ENCODE measurements at places on chromosomes 2 and 18.

- no peak for DNase-seq
Observed at GRCh38 chr18:9354256-9354655, 19.7 kb downstream of the TWSG1 start.

GRCh38 chr2:63667132-63667700 is 78.5 kb downstream of the MDH1 start:
- DNase-seq = no peak

DNA sequence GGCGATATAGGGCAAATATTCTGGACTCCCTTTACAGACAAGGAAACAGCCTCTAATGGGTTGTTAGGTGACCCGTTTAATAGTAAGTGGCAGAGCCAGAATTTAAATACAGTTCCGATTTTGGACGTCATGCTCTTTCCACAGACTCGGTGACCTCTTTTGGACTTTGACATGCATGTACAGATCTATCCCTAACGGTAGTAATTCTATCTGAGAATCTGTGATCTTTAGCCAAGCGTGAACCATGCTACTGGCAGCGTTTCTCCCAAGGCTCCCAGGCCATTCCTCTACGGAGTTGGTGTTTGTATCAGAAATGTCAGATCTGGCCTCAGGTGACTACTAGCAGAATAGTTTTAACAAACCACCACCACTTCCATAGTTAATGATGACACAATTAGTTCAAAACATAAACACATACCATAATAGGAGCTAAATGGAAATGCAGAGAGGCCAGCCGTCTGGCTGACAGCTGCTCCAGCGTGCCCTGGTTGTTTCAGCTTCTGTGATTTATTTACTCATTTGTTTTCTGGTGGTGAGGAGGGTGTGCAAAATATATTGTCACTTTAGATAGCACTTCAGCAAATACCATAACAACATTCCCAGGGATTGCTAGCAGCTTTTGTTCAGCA is 304.6 kb upstream of the LYPD1 start:
- DNase-seq = no peak

DNA sequence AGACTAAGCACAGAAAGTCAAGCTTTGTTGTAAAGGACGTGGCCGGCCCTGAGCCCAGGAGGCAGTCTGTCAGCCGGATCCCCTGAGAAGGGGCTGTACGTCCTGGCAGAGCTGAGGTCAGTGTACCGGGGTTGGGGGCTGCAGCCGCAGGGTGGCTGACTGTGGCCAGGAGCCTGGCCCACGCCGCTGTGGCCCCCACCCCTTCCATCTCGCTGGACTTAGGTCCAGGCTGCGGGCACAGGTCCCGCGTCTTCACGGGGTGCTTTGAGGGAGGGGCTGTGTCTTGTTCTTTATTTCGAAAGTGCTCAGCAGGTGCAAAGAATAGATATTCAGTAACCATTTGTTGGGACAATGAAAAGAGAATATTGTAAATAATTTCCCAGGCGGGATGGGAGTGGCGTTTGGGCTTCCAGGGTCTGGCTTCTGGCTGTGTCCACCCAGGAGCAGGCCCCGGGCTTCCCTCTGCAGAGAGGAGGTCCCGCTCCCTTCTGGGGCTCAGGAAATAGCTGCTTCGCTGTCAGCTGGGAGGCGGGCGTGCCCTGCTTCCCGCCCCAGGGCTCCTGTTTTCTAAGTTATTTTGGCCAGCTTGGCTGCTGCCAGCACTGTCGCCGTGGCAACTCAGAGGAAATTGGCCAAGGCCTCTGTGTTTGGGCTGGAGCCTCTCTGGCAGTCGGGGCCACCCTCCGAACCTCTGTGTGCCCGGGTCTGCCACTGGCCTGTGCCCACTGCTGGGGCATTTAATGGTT is 7.4 kb downstream of the NFATC1 start:
- no peak for DNase-seq

DNA sequence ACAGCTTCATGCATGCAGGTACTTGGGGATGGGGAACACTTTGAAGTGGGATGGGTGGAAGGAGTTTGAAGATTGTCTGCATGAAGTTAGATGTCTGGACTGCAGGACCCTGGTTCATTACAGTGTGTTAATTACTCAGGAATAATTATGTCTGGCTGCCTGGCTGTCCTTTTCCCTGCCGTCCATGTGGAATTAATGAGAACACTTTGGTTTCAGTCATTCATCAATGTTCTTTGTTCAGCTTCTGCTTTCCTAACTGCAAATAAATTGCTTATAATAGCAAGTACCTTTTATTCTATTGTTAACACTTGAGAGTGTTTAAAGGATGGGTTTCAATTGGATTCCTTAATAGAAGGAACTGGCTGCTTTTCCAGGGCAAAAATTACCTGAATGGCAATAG is 35.8 kb downstream of the MTCL1 start:
- no peak for DNase-seq

DNA sequence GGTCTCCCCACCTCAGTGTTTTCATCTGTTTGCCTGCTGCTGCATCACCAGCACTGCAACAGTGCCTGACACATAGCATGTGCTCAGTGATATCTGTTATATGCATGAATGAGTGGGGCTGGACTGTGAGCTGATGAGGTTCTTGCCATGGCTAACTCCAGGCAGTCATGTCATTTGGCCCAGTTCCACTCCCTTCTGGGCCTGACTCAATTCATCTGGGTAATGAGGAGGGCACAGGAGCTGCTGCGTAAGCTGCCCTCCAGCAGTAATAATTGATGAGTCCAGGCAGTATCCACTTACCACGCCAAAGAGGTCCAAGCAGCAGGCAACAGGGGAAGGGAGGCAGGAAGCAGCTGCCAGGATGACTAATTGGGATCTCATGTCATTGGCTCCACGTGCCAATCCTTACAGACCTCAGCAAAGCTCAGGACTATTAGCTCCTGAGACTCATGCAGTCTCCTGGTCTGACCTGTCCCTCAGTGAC is 34.1 kb upstream of the MAT2A start:
- DNase-seq = peak; percentile 85

- DNase-seq = no peak
Observed at GRCh38 chr2:239157771-239158170, 243.0 kb downstream of the HDAC4 start.

GRCh38 chr18:34114996-34115395 is 109.7 kb downstream of the NOL4 start:
- no peak for DNase-seq

DNA sequence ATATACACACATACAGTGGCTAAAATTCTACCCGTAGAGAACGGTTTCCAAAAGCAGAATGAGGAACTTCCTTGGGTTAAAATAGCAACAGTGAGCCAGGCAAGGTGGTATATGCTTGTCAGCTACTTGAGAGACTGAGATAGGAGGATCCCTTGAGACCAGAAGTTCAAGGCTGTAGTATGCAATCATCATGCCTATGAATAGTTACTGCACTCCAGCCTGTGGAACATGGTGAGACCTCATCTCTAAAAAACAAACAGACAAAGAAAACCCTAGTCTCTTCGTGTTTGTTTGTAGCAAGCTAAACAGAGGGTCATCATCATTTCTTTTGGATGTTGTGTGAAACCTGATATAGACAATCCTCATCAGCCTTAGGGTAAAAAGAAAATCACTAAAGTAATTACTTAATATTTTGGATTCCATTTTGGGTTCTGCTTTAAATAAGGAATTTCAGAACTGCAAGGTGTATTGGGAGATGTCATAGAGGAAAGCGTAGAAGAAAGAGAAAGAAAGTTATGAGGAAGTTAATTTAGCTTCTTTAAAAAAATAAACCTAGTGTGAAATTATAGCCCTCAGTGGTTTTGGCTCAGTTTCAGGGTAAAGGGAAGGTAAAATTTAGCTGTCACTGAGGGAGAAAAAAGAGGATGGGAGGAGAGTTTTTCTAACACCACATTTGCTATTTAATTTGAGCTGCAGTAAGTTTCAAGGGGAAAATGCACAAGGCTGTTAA is 46.5 kb downstream of the PLEK start:
- no peak for DNase-seq

DNA sequence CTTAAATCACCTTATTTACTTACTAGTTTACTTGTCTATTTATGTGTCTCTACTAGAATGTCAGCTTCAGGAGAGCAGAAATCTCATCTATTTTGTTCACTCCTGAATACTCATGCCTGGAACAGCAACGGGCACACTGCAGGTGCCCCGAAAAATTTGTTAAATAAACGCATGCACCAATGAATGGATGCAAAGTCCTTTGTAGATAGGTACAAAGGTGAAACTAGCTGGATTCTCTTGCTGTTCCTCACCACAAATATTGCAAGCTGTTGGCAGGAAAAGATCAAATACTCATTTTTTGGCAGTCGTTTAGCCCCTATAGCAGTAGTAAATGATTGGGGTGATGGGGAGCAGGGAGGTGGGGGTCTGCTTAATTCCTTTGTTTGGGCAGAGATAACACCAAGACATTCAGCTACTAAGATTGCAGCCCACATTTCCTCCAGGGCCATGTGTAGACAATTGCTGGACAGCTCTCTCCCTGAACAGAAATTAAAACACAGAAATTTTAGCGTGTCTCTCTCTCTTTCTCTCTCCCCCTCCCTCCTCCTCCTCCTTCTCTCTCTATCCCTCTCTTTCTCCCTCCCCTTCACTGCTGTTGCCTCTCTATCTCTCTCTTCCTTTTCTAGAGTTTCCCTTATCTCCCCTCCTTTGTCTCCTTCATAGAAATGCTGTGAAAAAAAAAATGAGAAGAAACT is 5.4 kb downstream of the MARCHF4 start:
- no peak for DNase-seq

DNA sequence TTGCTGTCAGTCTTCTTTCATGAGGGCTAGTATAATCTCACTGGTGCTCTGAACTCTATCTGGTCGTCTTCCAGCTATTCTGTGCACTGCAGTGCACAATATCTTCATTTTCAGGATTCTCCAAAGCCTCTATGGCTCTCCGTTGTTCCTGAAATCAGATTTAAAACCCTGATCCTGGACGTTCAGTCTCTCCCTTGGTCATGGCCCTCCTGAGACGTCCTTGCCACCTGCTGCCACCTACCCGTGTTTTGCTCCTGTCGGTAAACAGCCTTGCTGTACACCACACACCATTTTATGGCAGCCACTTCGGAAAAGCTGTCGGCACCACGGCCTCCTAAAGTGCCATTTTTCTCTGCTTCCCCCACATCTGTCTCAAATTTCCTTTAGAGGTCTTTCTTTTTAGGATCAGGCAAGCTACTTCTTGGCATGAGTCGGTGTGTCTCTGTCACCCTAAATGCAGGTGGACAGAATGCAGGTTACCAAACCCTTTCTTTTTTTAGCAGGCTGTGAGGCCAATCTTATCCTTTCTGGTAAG is 170.0 kb downstream of the HRH4 start:
- DNase-seq = no peak

DNA sequence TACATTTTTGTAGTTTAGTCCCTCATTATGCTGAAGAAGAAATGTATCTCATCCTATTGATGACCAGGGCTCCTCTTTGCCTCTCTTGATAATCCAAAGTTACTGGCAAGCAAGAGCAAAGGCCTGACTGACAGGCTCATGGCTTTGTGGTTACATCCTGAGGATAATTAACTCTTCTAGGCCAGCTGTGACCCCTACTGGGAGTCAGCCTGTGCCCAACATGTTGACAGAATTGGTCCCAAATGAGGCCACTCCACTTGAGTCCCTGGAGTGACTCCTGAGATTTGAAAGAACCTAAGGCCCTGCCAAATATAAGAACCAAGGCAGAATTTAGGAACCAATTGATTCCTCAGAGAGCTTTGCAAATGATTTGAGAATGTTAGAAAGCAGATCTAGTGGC is 973.8 kb upstream of the CELF4 start:
- no peak for DNase-seq

DNA sequence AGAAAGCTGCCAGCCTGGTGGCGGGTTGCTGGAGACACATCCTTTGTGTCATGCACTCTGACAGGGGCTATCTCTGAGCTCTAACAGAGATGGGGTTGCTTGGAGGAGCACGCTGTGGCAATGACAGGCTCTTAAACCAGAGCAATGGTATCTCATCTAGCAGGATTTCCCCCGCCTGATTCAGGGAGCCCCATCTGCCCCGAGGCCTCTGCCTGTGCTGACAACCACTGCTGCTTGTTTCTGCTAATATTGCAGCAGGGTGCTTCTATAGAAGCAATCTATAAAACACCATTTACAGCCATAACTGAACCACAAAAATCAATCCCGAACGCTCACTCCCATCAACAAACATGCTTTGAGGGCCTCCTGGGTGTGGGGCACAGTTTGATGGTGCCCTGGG is 12.8 kb upstream of the DNPEP start:
- no peak for DNase-seq

DNA sequence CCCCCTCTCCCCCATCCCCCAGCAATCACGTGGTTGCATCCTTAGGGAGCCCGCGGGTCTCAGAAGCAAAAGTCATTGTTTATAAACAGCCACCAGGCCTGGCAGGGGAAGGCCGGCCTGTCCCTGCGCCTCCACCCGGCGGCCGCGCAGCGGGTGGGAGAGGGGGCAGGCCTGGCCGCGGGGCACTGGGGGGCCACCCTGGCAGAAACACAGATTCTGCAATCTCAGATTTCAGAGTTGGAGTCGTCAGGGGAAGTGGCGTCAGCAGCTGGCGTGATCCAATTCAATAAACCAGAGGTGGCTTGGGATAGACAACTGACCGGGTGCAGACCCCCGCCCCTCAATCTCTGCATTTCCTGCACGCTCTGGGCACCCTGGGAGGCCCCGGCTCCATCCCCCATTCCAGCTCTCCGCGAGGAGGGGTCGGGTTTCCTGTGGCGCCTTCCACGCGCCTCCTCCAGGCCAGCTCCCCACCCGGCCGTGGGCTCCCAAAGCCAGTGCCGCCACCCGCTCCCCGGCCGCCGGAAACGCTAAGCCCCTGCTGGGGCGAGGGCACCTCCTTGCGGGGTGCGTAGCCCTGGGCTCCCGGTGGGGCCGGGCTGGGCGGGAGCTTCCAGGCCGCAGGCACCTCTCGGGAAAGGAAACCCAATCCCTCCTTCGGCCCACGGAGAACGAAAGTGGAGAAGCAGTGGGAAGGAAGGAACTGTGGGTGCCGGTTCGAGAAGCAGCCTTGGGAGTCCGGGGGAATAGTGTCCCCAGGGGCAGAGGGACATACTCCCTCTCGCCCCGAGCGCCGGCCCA is 1.1 kb downstream of the BIN1 start:
- no peak for DNase-seq

GRCh38 chr18:79518028-79518682 is 122.4 kb downstream of the NFATC1 start:
- no peak for DNase-seq

GRCh38 chr18:23077493-23078256 is 57.6 kb upstream of the CABLES1 start:
- DNase-seq = no peak

DNA sequence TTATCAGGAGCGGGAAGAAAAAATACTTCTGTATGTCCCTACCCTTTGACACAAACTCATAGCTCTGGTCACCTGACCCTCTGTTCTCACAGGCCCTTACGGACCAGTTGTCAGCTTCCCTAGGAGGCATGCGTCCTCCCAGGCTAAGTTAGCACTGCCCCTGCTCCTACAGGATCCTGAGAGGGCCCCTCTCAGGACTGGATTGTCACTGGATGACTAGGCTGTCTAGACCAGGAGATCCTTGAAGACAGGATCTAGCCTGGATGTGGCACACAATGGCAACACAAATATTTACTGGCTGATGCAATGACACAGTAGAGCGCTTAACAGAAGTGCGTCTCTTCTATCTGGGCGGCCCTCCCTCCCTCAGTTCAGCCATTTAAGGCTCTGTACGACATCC is 7.7 kb downstream of the FAM228A start:
- DNase-seq = no peak

Measured in GM04503 (cell line).